Purkinje cell (primary cell): ENCODE measurements at places on chromosomes 1 and 21. TPM values are rescaled to one million over a fixed set of nuclear protein-coding genes. Genes with fewer than 3 reads are reported as not detected.

The VSIG8 gene
- polyA plus RNA-seq, result not detected in 2 replicates

The ITLN2 gene
- polyA plus RNA-seq, result not detected in 2 replicates

The DNM3 gene
- polyA plus RNA-seq, result 210 and 223 TPM in 2 replicates

The CFHR1 gene
- polyA plus RNA-seq, result not detected in 2 replicates

The FCRL4 gene
- not detected in 2 replicates for polyA plus RNA-seq

The KIF26B gene
- polyA plus RNA-seq, result 0.52 and 0.56 TPM in 2 replicates

The OR2AK2 gene
- not detected in 2 replicates for polyA plus RNA-seq
